Spleen (tissue), 13 donors: ENCODE measurements at places on chromosomes 7 and 10. TPM values are rescaled to one million over a fixed set of nuclear protein-coding genes. Genes with fewer than 3 reads are reported as not detected.

DNA sequence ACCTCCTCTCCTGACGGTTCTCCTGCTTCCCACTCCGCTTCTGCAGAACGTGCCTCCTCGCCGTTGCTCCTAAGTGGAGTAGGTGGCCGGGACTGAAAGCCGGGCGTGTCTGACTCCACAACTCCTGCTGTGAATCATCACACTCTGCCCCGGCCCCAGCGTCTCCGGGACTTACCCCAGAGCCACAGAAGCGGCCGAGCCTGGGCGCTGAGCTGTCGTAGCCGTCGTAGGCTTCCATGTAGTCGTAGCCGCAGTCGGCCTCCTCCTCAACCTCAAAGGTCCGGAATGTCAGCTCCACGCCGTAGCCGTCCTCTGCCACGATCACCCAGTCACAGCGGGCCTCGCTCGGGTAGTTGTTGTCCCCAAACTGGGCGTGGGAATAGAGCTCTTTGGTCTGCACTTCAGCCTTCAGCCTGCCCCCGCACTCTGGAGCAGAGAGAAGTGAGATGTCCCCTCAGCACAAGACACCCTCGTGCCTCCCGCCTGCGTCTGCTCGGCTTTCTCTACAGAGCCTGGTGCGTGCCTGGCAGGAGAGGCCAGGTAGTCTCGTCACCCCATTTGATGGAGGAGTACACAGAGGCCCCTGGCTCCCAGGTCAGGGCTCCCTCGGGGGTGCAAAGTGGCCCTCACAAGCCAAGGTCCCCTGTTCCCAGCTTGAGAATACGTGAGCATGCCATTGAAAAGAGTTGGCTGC lies 11.2 kb upstream of the OPALIN start:
- H3K36me3 ChIP-seq, result no peaks in the 10 kb centered on the region
- H3K4me3 ChIP-seq, result no peak overlapping the region
- H3K27me3 ChIP-seq, result peaks cover 7% of the 10 kb centered on the region
- peaks cover 12% of the 10 kb centered on the region for H3K4me1 ChIP-seq
- H3K27ac ChIP-seq, result no peak overlapping the region
- no peak for DNase-seq

- H3K27me3 ChIP-seq, result no peaks in the 10 kb centered on the region
- H3K36me3 ChIP-seq, result no peaks in the 10 kb centered on the region
- no peak overlapping the region for H3K4me3 ChIP-seq
- H3K4me1 ChIP-seq, result no peaks in the 10 kb centered on the region
These were observed 309.5 kb upstream of the TEX47 start for GRCh38 chr7:89104748-89105685.

DNA sequence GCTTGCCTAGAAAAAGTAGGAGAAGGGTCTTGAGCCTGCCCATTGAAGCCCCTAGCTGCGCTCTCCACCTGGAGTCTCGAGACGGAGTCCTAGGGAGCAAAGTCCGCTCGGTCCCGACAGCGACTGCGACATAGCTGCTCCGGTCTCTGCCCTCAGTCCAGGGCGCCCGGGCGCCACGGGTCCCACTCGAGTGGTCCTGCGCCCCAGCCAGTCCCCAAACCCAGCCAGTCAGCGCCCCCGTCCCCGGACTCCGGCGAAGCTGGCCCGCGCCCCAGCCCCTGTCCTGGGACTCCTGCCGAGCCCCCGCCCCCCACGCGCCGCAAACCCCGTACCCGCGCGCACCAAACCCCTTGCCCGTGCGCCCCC lies 490 bp downstream of the TNS3 start:
- no peaks in the 10 kb centered on the region for H3K36me3 ChIP-seq
- H3K4me3 ChIP-seq, result peak overlapping the region; percentile 59
- peak; percentile 84 for DNase-seq
- H3K4me1 ChIP-seq, result peaks cover 81% of the 10 kb centered on the region
- H3K27ac ChIP-seq, result peak overlapping the region; percentile 92

DNA sequence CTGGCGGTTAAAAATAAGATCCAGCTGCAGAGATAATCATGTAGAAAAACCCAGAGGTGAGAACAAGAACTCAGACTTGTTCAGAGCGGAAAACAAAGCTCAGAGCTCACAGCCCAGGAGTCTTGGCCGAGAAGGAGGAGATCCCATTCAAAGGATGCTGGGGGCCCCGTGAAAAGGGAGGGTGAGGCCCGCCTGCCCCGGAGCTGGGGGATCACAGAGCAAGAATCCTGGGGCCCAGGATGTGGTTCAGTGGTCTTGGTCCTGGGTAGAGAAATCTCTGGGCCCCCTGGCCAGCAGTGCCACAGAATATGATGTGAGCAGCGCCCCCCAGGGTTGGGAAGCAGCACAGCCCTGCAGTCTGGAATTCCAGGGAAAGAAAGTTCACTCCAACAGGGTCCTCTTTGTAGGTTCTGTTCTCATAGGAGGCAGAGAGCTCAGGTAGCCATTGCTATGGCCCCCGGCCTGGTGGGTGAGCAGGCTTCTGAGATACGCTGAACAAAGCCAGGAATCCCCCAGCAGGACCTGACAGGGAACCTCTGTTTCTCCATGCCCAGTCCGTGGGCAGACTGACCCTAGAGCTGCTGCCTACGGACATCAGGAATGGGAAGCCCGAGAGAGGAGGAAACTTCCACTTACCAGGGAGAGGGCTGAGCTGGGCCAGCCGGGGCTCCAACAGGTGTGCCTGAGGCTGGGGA lies 77.7 kb upstream of the GNA12 start:
- H3K36me3 ChIP-seq, result no peaks in the 10 kb centered on the region
- no peak overlapping the region for H3K4me3 ChIP-seq
- no peaks in the 10 kb centered on the region for H3K4me1 ChIP-seq
- DNase-seq, result no peak
- H3K27me3 ChIP-seq, result no peaks in the 10 kb centered on the region
- H3K27ac ChIP-seq, result no peak overlapping the region

DNA sequence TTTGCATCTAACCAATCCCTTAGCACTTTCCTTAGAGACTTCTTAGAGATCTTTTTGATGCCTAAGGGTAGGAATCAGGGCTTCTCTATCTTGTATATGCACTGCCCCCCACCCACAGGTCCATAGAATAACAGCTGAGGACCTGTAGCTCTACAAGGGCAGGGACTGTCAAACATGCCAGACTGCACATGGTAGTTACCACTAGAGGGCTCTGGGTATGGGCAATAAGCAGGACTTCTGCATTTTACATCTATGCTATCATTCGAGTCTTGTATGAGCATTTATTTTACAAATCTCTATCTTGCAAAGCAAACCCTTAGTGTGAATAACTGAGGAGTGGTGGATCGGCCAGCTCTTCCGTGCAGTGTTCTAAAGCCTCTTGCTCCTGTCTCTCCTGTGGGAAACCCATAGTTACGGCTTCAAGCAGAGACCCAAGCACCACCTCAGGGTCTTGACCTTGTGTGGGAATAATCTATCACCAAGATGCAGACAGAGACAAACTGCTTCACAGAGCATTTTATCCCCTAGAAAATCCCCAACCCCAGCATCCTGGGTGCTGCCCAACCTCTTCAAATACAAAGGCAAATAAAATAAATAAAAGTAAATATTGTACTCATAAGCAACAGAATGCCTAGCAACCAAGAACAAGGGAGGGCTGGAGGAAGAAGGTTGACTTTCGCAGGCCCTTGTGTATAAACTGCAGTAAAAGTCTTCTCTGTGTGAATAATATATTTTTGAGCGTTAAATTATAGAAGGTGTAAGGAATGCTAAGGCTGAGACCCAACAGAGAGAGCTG lies 219.3 kb downstream of the WDR11 start:
- no peak overlapping the region for H3K4me3 ChIP-seq
- no peaks in the 10 kb centered on the region for H3K36me3 ChIP-seq
- H3K4me1 ChIP-seq, result no peaks in the 10 kb centered on the region
- no peak overlapping the region for H3K27ac ChIP-seq

DNA sequence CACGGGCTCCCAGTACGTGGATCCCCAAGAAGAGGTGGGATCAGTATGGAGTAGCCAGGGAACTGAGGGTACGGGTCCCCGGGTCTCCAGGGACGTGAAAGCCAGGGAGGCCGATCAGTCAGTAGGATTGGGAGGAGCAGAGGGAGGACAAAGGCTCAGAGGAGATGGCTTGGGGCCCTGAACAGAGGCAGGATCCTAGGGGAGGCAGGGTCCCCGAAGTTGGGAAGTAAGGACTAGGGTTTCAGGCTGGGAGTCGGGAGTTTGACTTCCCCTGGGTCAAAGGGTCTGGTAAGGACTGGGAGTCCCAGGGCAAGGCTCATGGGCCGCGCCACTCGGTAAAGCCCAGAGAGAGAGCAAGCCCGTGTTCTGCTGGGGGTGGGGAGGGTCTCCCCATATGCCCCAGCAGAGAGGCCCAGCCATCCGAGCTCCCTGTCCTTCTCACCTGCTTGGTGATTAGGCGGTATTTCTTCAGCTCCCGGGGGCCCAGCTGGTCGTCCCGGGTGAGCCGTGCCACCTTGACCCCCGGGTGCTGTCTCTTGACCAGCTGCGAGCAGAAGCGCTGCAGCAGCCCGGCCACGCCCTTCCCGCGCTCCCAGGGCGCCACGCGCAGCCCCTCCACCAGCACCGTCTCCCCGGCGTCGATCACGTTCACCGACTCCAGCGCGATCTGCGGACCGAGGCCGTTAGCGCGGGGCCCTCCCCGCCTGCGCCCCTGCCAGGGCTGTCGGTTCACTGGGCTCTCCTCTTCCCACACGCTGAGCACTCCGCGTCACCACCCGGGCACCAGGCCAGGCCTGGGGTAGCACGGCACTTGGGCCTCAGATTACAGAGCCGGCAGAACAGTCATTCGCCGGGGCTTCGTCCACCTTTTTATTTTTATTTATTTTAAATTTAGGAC lies 7.0 kb downstream of the NAT16 start:
- H3K4me1 ChIP-seq, result peaks cover 31% of the 10 kb centered on the region
- peak overlapping the region; percentile 22 for H3K4me3 ChIP-seq
- no peaks in the 10 kb centered on the region for H3K36me3 ChIP-seq
- H3K27ac ChIP-seq, result no peak overlapping the region
- H3K27me3 ChIP-seq, result peaks cover 100% of the 10 kb centered on the region
- no peak for DNase-seq

- no peak for DNase-seq
- H3K27me3 ChIP-seq, result no peaks in the 10 kb centered on the region
- no peak overlapping the region for H3K27ac ChIP-seq
- no peaks in the 10 kb centered on the region for H3K36me3 ChIP-seq
- no peak overlapping the region for H3K4me3 ChIP-seq
These were observed 148.4 kb upstream of the LRGUK start for GRCh38 chr7:133978502-133979295.

- H3K4me3 ChIP-seq, result no peak overlapping the region
- no peaks in the 10 kb centered on the region for H3K27me3 ChIP-seq
- peaks cover 64% of the 10 kb centered on the region for H3K36me3 ChIP-seq
These were observed 6.1 kb downstream of the AP5Z1 start for GRCh38 chr7:4781366-4782069.

DNA sequence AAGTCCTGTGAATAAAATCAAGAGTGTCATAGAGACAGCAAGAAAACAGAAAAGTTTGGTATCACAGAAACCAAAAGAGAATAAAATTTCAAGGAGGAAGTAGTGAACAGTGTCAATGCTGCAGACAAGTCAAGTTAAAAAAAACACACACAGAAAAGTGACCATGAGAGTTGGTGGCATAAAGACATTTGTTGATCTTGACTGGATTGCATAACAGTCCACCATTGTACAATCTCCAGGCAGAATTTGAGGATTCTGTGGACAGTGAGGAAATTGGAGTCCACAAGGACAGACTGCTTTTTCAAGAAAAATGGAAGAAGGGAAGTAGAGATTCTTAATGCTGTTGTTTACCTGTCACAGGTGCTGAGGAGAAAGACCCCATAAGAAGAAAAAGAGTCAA lies 412.5 kb downstream of the PLXDC2 start:
- H3K27me3 ChIP-seq, result no peaks in the 10 kb centered on the region
- H3K27ac ChIP-seq, result no peak overlapping the region
- no peaks in the 10 kb centered on the region for H3K4me1 ChIP-seq
- no peak for DNase-seq
- no peaks in the 10 kb centered on the region for H3K36me3 ChIP-seq

DNA sequence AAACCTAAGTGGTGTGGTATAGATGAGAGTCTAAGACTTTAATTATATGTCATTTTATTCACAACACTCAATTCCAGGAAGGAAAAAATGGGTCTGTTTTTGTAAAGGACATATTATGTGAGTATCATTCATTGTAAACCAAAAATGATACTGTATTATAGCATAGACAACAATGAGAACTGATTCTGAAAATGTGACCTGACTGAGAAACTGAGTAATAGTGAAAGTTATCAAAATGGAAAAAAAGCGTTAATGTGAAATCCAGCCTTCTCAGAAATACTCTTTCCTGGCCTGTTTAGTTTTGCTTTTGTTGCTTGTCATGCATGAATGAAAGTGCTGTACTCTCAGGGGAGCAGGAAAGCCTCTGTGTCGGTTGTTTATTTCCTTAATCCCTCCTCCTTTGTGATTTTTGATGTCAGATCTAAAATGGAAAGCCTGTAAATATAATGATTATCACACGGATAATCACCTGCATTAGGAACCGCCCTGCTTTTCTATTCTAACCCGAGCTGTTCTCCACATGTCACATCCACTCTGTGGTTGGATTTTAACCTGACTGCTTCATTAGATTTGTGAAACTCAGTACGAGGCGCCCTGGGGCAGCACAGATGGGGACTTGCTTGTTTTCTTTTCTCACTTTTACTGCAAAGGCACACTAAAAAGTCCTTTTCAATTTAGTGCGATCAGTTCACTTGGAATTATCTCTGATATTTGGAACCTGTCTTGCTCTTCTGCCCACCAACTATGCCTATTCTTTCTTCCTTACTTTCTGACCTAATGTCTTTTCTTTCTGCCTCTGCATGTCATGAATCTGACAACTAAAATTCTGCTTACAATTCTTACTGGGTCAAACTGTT lies 240.9 kb upstream of the KAT6B start:
- H3K36me3 ChIP-seq, result no peaks in the 10 kb centered on the region
- H3K27me3 ChIP-seq, result no peaks in the 10 kb centered on the region
- peak overlapping the region; percentile 53 for H3K4me3 ChIP-seq
- no peak for DNase-seq

The NEURL1 gene
- 3.0 TPM for total RNA-seq

The DOCK1 gene
- 22.8 TPM for total RNA-seq

The CHN2 gene
- total RNA-seq, result 45.2 TPM

The PDE6C gene
- total RNA-seq, result not detected

The MCM10 gene
- 0.98 TPM for total RNA-seq

The CFAP43 gene
- total RNA-seq, result 0.34 TPM

The SEC61G gene
- total RNA-seq, result 290 TPM

The EMX2 gene
- total RNA-seq, result not detected

The VAX1 gene
- total RNA-seq, result not detected
